ENCODE measurements at places on chromosomes 2 and 18.

DNA sequence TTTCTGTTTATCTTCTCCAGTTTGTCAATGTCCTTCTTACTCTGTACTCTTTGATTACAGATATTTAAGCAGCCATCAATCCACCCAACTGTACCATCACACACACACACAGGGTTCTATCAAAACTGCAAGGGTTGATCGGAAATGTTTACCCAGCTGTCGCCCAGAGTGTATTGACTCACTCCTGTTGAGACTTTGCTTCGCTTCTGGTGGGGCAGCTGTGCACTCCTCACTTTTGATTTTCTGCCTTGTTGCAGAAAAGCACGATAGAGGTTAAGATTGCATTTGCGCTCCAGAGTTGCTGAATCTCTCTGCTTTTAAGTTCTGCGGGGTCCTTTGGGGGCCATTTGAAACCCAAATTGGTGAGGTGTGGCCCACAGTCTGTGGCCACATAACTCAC is 216.2 kb downstream of the SETBP1 start:
- DNase-seq = no peak

- no peak for DNase-seq
Measured at GRCh38 chr2:51011254-51011653, 20.7 kb downstream of the NRXN1 start.

- no peak for DNase-seq
Measured at GRCh38 chr2:240420206-240421104, 15.0 kb upstream of the GPC1 start.

DNA sequence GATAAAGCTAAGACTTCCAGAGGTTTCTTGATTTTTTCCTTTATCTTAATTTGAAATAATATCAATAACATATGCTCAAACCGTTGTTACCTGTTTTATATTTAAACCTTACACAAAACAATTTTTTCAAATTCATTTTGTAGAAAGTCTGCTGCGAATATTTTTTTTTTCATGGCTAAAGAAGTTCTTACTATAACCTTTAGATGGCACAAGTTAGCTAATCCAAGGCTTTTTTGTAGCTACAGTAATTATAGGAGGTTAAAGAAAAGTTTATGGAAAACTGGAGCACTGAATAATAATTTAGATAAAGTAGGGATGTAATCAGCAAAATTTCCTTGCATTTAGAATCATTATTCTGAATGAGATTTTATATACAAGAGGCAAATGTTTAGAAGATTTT is 78.0 kb upstream of the PNPT1 start:
- DNase-seq = no peak

DNA sequence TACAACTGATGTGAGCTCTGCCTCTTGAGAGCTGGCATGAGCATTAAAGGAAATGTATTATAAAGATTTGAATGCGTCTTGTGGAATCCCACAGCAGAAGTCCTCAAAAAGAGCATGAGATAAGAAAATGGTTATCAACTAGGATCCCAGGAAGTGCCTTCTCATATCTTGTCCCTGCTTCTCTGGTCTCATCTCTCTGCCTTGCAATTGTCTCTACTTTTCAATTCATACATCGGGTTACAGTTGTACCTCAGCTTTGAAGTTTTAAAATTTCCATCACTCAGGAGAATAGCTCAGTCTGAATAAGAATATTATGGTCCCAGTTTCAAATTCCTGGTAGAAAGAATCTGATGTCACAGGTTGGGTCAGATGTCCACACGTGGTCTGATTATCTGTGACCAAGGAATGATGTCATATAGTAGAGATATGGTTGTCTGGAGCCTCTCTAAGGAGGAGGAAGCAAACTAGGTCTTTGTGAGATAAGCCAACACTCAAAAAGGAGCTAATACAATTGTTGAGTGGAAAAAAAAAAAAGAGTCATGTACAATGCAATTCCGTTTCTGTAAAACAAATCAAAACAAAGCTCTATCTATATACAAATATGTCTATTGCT is 21.7 kb upstream of the CCDC88A start:
- no peak for DNase-seq

GRCh38 chr2:86082756-86083155 is 22.9 kb downstream of the POLR1A start:
- no peak for DNase-seq

GRCh38 chr2:207883002-207883780 is 113.5 kb upstream of the FZD5 start:
- DNase-seq = no peak

GRCh38 chr2:225600865-225601264 is 201.4 kb downstream of the NYAP2 start:
- DNase-seq = no peak

DNA sequence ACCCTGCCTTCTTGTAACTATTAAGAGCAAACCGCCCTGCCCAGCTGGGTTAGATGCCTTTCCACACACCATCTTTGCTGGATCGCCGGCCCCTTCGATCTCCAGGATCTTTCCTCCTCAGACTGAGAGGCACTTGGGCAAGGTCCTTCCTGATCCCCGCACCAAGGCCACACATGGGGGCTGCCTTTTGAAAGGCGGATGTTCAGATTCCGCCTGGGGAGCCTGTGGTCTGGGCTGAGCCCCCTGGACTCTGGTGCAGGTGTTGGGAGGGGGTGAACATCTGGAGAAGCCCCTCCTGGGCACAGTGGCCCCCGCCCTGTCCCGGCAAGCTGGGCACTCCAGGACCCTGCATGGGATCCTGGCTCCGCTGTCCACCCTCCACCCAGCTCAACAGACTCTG is 135.4 kb upstream of the HDAC4 start:
- no peak for DNase-seq

GRCh38 chr2:179555691-179556283 is 291.2 kb upstream of the SESTD1 start:
- DNase-seq = no peak

DNA sequence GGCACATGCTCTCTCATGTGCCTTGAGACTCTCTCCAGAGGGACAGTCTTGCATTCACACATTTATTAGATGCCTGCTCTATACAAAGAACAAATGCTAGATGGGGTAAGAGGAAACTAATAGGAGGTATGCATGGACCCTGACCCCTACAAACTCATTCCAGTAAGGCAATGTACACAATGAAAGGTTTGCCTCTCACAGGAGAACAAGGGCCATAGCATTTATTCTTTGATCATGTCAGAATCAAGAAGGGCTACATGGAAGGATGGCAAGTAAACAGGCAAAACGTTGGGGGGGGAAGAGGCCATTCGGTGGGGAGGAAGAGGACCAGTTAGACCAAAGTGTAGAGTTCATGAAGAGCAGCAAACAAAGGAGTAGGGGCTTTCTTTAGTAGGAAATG is 130.2 kb downstream of the TMEM163 start:
- no peak for DNase-seq

DNA sequence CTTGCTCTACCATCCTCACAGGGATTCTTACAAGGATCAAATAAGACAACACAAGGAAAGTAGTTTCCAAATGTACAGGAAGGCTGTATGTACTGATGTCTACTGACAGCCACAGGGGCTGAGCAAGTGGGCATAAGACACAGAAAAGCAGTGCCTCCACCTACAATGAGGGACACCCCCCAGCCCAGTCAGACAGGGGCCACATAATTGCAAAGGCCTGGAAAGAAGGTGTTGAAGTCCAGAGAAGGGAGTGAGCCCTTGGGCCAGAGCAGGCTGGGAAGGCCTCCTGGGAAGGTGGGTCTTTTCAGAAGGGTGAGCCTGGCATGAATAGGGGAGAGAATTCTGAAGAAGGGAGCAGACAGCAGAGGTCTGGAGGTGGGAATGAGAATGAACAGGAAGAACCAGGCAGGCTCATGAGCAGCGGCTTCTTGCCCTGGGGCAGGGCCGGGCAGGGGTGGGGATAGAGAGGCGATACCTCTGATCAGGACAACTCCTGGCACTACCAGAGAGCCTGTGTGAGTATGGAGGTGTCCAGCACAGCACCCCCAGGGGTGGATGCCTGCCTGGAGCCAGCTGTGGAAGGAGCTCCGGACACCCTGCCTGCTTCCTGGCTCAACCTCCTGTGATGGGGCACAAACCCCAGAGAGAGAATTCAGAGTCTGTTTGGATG is 30.1 kb downstream of the HS1BP3 start:
- no peak for DNase-seq

DNA sequence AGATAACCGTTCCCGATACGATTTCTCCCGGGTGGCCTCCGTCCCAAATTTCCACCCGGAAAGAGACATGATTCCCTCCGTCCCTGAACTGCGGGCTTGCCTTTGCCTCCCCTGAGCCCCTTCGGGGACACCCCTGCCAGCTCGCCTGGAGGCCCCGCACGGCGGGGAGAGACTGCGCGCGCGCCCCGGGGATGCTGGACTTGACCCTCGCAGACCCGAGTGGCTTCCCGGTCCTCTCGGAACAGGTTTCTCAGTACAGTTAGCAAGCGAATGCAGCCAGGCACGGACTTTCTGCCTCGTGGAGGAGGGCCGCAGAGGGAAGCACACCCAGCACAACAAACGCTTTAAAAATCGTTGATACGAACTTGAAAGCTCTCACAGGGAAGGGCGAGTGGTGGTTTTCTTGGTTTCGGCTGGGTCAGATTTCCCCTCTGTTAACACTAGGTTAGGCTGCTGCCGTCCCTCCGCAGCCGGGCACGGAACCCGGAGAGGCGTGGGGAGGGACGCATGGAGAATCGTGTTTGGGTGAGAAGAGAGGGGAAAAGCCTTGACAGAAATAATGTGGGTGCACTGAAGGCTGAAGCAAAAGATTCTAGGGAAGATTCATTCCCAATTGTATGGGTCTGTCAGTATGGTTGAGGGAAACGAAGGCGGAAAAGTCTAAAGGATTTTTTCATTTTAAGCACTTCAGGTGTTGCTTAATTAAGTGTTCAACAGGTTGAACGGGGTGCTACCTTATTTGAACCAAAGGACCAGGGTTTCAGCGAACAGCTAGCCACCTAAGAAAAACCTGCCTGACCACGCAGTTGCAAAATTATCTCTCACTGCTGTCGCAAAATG is 916 bp downstream of the TNFRSF11A start:
- DNase-seq = no peak

- no peak for DNase-seq
Measured at GRCh38 chr2:239195318-239195871, 205.4 kb downstream of the HDAC4 start.

DNA sequence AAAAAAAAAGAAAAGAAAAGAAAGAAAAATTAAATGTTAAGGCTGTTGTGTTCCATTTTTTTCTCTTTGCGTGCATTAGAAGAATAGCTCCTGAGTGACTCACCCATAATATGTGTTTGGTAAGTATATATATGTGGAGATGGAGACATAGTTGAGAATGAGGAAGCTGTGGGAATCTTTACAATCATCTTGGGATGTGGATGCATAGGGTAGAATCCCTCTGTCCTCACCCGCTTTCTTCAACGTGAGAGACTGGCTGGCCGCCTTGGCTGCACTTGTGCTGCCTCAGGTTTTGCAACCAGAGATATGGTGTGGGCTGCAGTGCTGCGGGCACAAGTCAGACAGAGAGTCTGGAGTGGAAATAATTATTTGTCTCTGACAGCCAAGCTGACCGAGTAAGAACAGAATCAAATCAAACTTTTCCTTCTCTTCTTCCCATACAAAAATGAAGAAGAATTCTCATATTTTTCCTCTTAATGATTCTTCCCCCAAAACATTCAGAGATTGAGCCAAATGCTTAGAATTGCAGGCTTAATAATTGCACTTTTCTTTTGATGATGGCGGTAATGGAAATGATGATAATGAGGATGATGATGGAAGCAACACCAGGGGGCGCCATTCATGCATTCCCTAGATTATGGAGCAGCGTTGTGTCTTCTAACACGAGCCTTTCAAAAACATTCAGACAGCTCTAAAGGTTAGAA is 48.5 kb downstream of the SERPINB7 start:
- no peak for DNase-seq

DNA sequence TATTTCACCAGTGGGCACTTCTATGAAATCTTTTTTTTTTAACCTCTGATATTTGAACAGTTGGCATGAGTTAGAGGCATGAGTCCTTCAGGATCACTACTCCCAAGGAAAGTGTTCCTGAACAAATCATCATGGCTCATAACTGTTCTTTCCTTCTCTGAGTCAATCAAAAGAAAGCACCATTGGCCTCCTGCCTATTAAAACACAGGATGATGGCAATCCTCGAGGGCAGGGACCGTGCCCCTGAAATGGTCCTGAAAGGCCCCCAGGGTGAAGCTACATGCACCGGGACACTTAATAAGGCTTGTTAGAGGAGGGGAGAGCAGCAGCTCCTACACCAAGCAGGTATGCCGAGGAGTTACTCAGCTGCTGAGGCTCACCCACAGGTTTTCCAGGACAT is 43.5 kb downstream of the SLC14A2 start:
- no peak for DNase-seq

- no peak for DNase-seq
Measured at GRCh38 chr18:22175346-22175745, 6.0 kb downstream of the GATA6 start.

GRCh38 chr18:28961669-28962228 is 784.8 kb upstream of the CDH2 start:
- no peak for DNase-seq

DNA sequence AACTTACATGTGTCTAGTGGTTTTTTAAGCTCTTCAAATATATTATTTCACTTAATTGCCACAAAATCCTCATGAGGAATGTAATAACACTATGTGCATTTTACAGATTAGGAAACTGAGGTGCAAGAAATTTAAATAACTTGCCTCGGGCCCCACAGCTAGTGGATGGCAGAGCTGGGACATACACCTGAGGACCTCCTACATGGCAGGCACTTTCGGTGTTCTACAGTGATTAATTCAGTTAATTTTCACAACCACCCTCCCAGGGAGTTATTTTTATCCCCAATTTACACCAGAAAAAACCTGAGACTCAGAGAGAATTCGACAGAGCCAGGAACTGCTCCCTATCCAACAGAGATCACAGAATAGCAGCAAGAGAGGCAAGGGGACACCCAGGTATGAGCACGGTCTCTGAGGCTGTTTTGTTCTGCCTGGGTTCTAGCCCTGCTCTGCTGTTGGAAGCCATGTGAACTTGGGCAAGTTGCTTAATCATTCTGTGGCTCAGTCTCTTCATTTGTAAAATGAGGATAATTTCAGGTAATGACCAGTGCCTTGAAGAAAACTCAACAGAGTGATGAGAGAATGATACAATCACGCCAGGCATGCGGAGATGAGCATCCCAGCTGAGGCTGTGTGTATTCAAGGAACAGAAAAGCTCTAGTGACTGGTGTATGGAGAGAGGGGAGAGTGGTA is 82.3 kb downstream of the MYCN start:
- DNase-seq = no peak

DNA sequence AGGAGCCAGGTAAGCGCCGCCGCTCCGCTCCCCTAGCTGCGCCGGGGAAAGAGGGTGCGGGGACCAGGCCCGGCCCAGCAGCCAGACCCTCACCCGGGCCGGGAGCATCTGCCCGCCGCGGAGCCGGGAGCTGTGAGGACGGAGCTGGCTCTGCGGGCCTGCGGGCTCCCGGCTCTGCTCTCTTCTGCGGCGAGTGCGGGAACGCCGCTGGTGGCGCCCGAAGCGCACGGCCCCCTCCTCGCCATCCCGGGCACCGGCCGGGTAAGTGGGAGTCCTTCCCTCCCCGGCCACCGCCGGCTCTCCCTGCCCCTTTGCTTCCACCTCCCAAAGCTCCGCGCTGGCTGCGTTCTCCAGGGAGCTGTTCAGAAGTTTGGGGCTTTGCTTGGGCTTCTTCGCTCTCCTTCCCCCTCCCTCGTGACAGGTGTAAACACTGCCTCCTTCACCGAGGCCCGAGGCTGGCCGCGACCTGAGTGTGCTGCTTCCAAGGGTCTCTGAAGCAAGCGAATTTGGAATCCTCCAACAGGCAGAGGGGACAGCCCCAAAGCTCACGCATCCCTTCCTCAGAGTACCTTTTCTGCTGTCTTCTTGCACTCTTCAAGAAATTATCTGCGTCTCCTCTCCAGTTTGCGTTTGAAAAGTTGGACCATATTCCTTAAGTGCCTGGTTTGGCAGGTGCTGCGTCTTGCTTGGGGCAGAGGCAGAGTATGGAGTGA is 632 bp downstream of the AFTPH start:
- peak; percentile 27 for DNase-seq

GRCh38 chr2:175414882-175415487 is 233.5 kb upstream of the ATP5MC3 start:
- no peak for DNase-seq
